ENCODE measurements at places on chromosomes 13 and 19. TPM values are rescaled to one million over a fixed set of nuclear protein-coding genes. Genes with fewer than 3 reads are reported as not detected.

The LPAR6 gene
- 6.3 TPM for total RNA-seq

The ZNF627 gene
- 64.2 TPM for total RNA-seq

The SIGLEC6 gene
- not detected for total RNA-seq

The GDF15 gene
- 0.63 TPM for total RNA-seq

The ATP4B gene
- not detected for total RNA-seq

The ABHD13 gene
- 17.2 TPM for total RNA-seq

The ZNF429 gene
- 33.2 TPM for total RNA-seq

The VWA8 gene
- 33.8 TPM for total RNA-seq

The PRTN3 gene
- total RNA-seq, result 0.94 TPM

The ZNF296 gene
- total RNA-seq, result not detected

The ZNF177 gene
- 14.7 TPM for total RNA-seq

The ZNF442 gene
- 6.6 TPM for total RNA-seq

The PCDH17 gene
- 58.2 TPM for total RNA-seq

The IL17D gene
- total RNA-seq, result 8.5 TPM

The FREM2 gene
- 3.8 TPM for total RNA-seq

The SIGLEC9 gene
- 0.31 TPM for total RNA-seq

The PRRG2 gene
- 0.94 TPM for total RNA-seq

The C19orf67 gene
- total RNA-seq, result not detected

The ZNF350 gene
- total RNA-seq, result 21.9 TPM

The OR7D2 gene
- not detected for total RNA-seq

The FKBP8 gene
- 141 TPM for total RNA-seq

The ZNF729 gene
- total RNA-seq, result not detected

The DIAPH3 gene
- total RNA-seq, result 7.2 TPM

The CYP4F2 gene
- not detected for total RNA-seq

The TEX26 gene
- total RNA-seq, result not detected

The PSPN gene
- 3.1 TPM for total RNA-seq

The KEAP1 gene
- 38.5 TPM for total RNA-seq

The POSTN gene
- 1.3 TPM for total RNA-seq

The OR7G1 gene
- not detected for total RNA-seq
